Stimulated activated naive CD4-positive, alpha-beta T cell (primary cell): ENCODE measurements at places on chromosomes 7 and 10.

GRCh38 chr7:140054751-140055150 lies 8.0 kb downstream of the PARP12 start:
- no peak for DNase-seq

DNA sequence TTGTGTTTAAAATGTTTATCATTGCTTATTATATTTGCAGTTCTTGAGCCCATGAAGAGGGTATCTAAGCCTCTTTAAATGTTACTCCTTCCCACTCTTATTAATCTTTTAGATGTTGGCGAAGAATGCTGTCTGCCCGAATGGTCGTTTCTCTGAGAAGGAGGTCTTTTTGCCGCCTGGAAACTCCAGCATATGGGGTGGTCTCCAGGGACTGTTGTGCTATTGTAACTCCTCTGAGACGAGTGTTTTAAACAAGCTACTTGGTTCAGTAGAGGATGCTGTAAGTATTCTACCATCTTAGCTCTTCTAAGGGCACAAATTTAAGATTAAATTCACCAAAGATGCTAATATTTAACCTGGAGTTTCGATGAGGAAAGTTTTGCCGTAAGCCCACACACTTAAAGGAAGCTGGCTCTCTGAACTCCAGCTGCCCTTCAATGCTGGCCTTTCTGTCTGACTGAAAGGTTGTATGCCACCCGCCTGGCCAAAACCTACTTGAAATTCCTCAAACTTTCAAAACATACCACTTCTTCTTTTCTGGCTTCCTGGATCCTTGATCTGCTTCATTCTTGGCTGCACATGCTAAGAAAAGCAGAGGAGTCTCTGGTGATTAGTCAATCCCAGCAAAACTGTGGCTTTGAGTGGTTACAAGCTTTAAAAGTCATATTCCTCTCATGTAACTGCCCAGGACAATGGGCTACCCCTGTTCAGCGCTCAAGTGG lies 74.7 kb downstream of the ABCA13 start:
- no peak for DNase-seq

DNA sequence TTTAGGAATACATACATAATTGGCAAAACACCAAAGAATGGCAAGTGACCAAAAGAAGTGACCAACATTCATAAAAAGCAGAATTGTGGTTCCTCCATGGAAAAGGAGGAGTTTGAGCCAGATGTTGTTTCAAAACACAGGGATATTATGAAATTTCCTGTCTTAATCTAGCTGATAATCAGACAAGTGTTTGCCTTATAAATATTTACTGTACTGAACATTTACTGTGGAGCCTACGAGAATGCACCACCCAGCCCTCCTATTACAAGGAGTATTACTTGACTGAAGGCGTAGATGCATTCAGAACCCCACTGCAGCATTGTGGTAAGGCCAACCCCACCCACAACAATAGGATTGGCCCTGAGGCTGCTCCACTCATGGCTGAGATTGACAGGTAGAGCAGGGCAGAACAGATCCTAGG lies 118.9 kb downstream of the AKR1D1 start:
- DNase-seq: no peak

DNA sequence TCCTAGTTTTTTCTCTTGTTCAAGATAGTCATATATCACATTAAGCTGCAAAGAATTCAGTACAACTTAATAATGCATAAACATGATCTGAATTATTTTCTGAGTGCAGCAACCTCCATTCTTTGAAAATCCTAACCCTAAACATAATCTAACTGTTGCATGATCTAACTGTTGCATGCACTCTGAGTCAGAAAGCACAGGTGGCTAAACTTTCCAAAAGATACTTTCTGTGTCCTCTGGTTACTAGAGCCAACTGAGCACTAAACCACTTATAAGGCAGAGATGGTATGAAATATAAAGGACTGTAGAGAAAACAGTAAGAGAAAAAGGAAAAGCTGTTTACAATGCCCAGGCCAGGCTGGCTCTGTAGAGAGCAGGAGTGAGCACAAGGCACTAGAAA lies 23.0 kb upstream of the FAM133B start:
- no peak for DNase-seq

- no peak for DNase-seq
Observed at GRCh38 chr7:146136357-146136875, 19.8 kb downstream of the CNTNAP2 start.
